Fibroblast of the aortic adventitia (primary cell): ENCODE measurements at places on chromosomes 7 and 10.

DNA sequence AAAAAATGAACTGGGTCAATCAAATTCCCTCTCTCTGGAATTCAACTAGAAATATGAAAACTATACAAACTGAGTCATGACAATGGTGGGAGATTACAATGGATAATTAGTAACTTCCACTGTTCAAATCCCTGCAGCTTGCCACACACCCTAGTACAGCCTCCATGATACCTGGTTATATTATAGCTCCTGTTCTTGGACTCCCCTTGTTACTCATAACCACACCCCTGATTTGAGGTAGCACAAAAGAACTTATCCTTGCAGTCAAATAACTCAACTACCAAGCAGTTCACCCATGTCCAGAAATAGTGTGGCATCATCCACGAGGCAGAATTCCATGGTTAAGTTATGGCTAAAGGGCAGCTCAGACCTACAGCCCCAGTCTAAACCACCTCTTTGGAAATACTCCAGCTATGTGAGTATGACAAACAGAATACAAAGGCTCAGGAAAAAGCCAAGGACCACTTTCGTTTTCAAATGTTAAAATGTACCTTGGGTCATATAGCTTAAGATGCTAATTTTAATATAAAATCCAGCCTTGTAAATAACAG is 164.7 kb downstream of the CPEB3 start:
- DNase-seq = peak; percentile 28

DNA sequence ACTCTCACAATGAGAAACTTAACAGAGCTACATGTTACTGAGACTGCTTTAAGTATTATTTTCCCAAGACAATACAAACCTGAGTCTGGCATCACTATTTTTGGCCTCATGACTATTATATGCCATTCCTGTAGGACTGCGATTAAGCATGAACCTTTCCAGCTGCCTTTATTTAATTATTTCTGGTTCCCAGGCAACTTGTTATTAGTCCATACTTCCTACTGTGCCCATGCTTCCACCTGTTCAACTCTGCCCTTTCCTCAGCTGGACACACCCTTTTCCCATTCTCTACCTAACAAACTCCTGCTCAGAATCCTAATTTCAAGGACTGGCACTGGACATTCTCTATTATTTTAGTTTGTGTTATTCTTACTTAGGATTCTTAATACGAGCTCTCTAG is 8.1 kb upstream of the CROT start:
- no peak for DNase-seq

- no peak for DNase-seq
Measured at GRCh38 chr10:124545351-124546054, 83.9 kb downstream of the LHPP start.

GRCh38 chr7:17523813-17524739 is 225.6 kb downstream of the AHR start:
- peak; percentile 94 for DNase-seq

DNA sequence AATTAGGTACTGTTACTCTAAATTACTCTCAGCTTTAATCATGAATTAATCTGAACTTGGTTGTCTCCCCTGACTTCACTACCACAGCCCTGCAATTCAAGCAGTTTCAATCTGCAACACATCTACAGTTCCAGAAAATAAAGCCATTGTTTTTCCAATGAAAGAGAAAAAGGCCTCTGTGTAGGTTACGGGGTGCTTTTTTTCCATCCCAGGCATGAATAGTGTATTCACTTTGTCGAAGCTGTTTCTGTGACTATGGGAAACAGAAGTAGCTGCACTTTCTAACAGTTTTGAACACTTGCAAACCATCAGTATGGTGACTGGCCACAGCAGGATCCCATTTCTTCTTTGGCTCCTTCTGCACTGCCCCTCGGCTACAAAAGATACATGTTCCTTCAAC is 460.2 kb downstream of the GRM8 start:
- no peak for DNase-seq

GRCh38 chr7:29224726-29225125 is 30.2 kb downstream of the CHN2 start:
- peak; percentile 24 for DNase-seq

DNA sequence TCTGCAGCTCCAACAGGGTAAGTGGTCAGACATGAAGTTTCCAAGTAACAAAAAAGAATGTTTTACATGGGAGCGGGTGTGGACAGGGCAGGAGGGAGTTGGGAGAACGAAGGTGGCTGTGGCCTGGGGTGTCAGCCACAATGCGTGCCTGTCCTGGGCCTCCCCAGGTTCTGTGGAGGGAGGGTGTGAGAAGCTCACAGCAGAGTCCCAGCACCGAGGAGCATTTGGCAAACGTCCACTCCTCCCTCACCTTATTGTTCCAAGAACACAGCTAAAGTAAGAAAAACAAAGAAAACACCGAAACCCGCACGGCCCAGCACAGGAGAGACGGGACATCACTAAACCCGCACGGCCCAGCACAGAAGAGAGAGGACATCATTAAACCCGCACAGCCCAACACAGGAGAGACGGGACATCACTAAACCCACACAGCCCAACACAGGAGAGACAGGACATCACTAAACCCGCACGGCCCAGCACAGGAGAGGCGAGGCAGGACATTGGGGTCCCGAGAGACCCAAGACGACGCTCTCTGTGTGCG is 226.4 kb downstream of the MAD1L1 start:
- no peak for DNase-seq

DNA sequence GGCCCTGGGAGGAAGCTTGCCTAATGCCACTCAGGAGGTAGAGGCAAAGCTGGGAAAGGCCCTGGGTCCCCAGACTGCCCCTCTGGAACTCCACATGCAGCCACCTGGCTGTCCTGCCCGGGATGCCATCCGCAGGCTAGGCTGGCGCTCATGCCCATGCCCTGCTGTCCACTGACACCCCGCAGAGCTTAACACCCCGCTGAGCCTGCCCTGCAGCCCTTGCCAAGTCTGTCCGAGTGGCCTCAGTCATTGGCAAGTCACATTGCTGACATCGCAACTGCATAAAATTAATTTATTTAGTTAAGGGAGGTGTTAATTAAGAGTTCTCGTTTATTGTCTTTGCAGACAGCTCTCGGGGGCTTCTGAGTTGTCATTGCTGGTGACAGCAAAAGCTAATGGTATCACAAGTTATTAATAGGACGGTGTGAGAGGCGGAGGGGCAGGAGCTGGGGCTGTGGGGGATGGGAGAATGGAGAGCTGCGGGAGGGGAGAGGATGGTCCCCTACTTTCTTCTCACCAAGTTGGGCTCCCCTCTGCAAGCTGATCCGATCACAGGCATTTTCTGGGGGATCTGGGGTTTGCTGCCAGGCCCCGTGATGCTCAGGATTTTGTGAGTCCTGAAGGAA is 55.6 kb upstream of the PCBD1 start:
- no peak for DNase-seq

DNA sequence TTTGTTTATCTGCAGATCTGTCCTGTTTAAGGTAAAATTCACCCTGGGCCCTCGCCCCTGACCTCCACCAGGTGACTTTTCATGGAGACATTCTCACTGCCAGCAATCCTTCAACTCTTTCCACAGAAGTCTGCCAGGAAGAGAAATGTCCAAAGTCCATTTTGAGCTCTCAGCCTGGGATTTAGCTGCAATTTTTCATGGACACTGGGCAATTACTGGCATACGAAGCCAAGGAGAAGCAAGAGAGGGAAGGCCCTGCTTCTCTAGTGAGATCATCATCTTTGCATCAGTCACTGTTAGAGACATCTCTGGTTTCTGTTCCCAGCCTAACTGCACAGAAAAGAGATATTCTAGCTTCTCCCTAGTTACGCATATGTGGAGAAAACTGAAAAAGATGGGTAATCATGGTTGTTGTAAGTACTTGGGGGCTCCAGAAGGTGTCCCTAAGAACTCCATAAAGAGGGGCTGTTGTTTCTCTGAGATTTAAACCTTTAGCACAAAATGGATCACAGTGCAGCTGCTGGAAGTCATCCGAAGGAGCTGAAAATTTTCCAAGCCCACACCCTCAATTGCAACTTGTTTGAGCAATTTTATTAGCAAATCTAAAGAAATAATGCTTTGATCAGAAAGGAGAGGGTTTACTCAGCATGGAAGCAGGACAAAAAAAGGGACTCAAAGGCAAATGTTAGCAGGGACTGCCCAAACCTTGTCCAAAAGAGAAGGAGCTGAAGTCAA is 168.9 kb downstream of the SNX10 start:
- DNase-seq = no peak

DNA sequence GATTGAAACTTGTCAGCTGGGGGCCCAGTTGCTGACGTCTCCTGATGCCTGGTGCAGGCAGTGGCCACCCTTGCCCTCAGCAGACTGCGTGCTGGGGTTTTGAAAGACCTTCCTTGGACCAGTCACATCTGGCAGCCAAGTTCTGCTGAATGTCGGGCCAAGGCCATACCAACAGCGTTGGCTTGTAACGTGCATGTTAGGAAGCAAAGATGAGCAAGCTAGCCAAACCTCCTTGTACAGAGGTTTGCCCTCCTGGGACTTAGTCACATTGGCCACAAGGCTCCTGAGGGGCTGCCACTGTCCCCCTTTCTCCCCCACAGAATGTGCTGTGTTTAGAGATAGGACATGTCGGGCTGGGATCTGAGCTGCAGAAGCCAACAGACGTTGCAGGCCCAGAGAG is 49.0 kb downstream of the ADCY1 start:
- no peak for DNase-seq
